Activated CD4-positive, alpha-beta T cell treated with anti-CD3 and anti-CD28 coated beads, Interleukin-2, amount 10 ng/mL, durations not matched to agents 7 days and 5 days (primary cell): ENCODE measurements at places on chromosomes 12 and 14.

DNA sequence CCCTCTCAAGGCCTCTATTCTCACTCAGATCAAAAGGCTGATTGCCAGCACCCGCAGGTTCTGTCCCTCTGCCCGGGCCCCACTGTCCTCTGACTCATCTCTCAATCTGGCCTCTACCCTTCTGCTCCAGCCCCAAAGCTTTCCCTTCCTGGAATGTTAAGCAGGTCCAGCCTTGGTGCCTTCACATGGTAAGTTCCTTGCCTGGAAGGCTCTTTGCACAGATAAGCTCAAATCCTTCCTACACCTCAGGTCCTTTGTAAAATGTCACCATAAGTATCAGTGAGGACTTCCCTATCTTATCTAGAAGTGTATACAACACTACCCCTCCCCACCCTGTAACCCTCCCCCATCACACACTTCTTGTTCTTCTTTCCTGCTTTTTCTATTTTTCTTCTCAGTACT is 22.2 kb downstream of the LPCAT3 start:
- DNase-seq = no peak

DNA sequence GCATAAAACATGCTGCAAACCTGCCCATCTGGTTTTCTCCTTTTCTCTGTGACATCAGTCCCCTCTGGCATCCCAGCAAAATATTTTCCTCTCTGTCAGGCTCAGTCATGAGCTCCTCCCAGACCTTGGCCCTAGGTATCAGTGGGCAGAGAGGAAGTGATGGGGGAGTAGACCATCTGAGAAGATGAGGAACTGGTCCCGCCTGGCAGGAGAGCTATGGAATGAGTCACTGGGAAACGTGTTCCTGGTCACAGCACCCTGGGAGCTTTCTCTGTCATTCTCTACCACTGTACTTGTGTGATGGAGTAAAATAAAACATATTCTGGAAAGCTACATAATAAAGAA is 5.0 kb upstream of the SRSF9 start:
- no peak for DNase-seq

DNA sequence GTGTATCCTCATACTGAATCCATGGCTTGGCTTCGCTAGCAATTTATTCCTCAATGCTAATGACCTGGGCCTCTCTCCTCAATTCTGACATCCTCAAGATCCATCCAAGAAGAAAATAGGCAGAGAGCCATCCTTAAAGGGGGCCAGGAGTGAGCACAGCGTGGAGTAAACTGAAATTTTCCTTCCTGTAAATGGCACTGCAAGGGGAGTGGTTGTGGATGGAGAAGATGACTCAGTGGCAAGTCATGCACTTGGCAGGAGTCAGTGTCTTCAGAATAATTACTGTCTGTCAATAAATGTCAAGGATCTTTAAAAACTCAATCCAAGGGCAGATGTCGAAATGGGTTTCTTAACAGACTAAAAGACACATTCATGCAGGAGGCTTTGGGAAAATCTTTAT is 88.0 kb upstream of the TMEM132C start:
- no peak for DNase-seq

GRCh38 chr12:90229407-90230170 is 521.0 kb upstream of the ATP2B1 start:
- DNase-seq = no peak

DNA sequence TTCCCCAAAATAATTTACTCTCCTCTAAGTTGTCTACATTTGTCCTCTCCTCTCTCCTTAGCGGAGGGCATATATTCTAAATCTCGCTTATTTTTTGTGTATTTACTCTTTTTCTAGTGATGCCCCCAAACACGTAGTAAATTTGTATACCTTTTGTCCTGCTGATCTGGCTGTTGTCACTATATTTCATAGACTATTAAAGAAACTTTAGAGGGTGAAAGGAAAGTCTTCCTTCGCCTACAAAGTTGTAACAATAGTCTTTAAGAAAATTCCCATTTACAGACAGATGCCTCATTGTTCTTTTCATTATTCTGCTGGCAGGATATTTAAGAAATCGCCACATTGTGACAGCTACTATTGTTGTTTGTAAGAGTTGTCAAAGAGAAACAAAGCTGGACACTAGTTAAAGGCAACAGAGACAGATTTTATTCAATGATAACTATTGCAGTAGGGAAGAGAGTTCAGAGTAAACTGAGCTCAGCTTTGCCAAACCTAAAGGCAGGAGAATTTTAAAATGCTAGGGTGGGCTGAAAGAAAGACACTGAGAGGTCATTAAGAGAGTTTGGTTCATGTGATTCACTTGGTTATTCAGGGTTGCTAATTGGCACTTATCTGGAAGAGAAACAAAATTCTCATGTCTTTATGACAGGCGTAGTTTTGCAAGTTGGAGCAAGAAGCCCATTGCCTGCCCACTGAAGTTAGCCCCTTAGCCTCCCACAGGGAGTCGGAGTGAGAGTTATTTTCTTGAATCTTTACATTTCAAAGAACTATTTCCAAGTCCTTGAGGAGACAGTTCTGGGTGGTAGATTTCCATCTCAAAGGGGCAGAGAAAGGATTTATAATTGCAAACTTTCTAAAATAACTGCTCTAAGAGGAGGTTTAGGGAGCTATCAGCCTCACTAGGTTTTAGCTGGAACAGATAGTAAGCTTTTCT is 1272.5 kb upstream of the SEL1L start:
- DNase-seq = no peak

GRCh38 chr14:75191100-75191499 is 14.7 kb upstream of the TMED10 start:
- DNase-seq = no peak

DNA sequence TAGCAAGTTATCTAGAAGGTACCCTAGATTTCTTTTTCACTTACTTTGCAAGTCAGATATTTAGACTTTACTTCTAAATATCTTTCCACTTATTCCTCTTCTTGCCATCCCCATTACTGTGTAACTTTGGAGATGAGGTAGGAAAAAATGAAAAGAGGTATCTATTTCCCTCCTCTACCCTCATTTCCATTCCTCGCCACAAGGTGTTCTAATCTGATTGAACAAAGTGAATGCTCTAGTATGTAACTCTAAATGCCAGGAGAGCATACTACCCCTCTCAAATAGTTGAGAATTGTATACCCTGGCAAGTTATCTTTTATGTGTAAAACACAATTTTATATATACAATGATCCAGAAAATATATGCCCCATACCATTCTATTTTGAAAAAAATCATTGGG is 1.7 kb upstream of the LDHB start:
- DNase-seq = no peak

GRCh38 chr12:120039711-120040110 is 50.7 kb downstream of the BICDL1 start:
- DNase-seq = no peak
